ENCODE measurements at places on chromosomes 5 and 9. TPM values are rescaled to one million over a fixed set of nuclear protein-coding genes. Genes with fewer than 3 reads are reported as not detected.

Gene CDX1
- polyA plus RNA-seq = not detected

Gene PDE8B
- 0.66 TPM for polyA plus RNA-seq

Gene ZFP37
- polyA plus RNA-seq = 0.35 TPM

Gene KIAA0825
- polyA plus RNA-seq = 0.38 TPM

Gene KLF4
- 49.8 TPM for polyA plus RNA-seq

Gene ABHD17B
- 9.8 TPM for polyA plus RNA-seq

Gene SPATA31D4
- polyA plus RNA-seq = not detected

Gene MEGF9
- 7.3 TPM for polyA plus RNA-seq

Gene PCDHGB2
- polyA plus RNA-seq = 0.20 TPM

Gene PPP2R2B
- 0.78 TPM for polyA plus RNA-seq

Gene RETREG1
- polyA plus RNA-seq = 1.0 TPM

Gene SEMA6A
- polyA plus RNA-seq = 1.4 TPM

Gene ADAMTSL1
- 1.8 TPM for polyA plus RNA-seq

Gene TOMM5
- 93.3 TPM for polyA plus RNA-seq

Gene ATP10B
- polyA plus RNA-seq = 5.0 TPM

Gene OR13J1
- not detected for polyA plus RNA-seq

Gene DMRT2
- polyA plus RNA-seq = 0.14 TPM

Gene DNAJC25
- polyA plus RNA-seq = 3.3 TPM

Gene CYLC2
- not detected for polyA plus RNA-seq

Gene IRX1
- 0.13 TPM for polyA plus RNA-seq

Gene PCDHA1
- polyA plus RNA-seq = 0.02 TPM

Gene SLC34A3
- polyA plus RNA-seq = 1.6 TPM

Gene PCDHGB7
- polyA plus RNA-seq = 1.4 TPM

Gene CD74
- polyA plus RNA-seq = 111 TPM

Gene STK32A
- 0.04 TPM for polyA plus RNA-seq

Gene HBEGF
- 9.3 TPM for polyA plus RNA-seq

Measured in esophagus (tissue), 2 donors.